ENCODE measurements at places on chromosomes 16 and 17.
A peak's percentile ranks its signal among the peaks of the same experiment; 100 is the strongest.

DNA sequence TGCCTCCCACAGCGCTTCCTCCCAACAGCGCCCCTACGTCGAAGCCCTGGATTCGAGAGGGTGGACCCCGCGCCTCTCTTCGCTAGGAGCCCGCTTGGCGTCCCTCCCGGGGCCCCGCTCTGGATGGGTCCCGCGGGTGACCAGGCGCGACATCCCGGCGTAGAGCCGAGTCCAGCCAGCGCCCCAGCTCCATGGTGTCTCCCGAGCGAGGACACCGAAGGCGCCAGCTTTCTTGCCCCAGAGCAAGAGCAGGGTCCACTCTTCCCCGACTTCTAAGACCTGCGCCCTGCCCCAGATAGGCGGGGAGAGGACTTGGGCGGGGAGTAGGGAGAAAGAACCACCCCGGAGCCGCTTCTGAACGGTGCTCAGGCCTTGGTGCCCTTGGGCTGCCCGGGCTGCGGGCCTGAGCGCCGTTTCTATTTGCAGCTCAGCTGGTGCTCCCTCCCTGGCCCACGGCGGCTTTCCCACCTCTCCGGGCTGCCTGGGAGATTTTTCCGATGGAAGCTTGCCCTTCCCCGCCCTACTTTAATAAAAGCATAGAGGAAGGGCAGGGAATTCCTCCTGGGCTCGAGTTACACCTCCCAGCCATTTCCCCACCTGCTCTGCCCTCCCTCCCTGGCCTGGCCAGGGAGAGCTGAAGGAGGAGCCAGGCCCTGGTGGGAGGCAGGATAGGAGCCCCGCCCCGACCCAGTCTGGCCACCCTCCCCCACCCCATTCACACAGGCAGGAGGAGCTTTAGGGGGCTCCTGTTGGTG is 1.8 kb downstream of the MMP15 start:
- peak; percentile 11 for DNase-seq

- no peak for DNase-seq
These were observed 11.2 kb upstream of the CPSF4L start for GRCh38 chr17:73272906-73273218.

- no peak for DNase-seq
These were observed 216.2 kb downstream of the HS3ST3A1 start for GRCh38 chr17:13385481-13385911.

DNA sequence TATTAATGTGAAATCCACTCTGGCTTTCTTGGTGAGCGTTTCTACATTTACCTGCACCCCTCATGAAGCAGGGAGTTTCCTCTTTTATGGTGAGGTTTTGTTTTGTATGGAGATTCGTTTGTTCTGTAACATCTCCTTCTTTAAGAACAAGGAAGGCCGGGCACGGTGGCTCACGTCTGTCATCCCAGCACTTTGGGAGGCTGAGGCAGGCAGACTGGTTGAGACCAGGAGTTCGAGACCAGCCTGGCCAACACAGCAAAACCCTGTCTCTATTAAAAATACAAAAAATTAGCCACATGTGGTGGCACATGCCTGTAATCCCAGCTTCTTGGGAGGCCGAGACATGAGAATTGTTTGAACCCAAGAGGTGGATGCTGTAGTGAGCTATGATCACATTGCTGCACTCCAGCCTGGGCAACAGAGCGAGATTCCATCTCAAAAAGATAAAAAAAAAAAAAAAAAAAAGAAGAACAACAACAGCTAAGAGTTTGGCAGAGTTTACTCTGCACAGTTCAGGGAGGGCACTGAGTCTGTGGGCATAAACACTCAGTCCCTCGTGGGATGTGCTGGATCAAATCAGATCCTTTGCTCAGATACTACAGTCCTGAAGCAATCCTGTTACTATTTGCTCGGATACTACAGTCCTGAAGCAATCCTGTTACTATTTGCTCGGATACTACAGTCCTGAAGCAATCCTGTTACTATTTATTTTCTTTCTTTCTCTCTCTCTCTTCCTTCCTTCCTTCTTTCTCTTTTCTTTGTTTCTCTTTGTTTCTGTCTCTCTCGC is 28.9 kb downstream of the ADCY9 start:
- DNase-seq = no peak

DNA sequence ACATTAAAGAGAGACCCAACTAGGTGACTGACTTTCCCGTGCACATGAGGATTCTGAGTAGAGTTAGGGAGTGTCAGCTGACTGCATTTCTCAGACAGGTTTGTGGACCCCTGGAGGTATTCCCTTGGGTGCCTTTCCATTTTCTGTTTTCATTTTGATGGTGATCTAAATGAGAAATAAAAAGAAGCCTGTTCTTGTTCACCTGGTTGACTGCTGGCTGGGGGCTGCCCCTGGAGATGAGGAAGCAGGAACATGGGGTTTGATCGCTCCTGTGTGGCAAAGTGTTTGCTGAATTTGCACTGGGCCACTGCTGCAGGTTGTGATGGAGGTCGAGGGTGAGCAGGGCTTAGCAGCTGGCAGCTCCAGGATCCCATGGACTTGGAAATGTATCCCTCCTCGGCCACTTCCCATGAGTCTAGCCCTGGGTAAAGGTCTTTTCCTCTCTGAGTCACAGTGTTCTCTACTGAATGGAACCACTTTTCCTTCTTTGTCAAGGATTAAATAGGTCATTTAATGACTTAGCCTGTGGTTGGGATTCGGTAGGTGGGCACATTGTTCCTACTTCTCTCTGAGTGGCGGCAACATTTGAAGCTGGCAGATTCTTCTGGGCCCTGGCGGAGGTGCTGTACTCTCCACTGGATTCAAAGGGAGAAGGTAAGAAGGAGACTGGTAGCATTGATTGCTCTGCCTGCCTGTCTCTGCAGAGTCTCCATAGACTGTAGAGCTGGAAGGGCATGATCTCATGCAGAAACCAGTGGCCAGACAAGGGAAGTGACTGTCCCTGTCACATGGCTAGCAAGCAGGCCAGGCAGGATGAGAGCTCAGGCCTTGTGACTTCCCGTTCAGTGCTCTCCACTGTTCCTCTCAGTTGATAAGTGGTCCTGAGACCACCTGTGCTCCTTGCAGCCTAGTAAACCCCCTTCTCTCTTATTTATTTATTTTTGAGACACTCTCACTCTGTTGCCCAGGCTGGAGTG is 17.9 kb downstream of the SNX29 start:
- no peak for DNase-seq

Data from DMS79 treated with DMSO at 0.1 percent for 48 hours (cell line).